ENCODE measurements at places on chromosomes 2 and 18. TPM values are rescaled to one million over a fixed set of nuclear protein-coding genes. Genes with fewer than 3 reads are reported as not detected.

- H3K36me3 ChIP-seq = no peaks in the 10 kb centered on the region
- H3K27me3 ChIP-seq = no peaks in the 10 kb centered on the region
- no peaks in the 10 kb centered on the region for H3K4me1 ChIP-seq
- H3K27ac ChIP-seq = no peak overlapping the region
These were observed 622.3 kb upstream of the ACVR2A start for GRCh38 chr2:147222506-147222905.

- DNase-seq = no peak
- H3K27ac ChIP-seq = no peak overlapping the region
These were observed 1.3 kb downstream of the SLC23A3 start for GRCh38 chr2:219168526-219168925.

DNA sequence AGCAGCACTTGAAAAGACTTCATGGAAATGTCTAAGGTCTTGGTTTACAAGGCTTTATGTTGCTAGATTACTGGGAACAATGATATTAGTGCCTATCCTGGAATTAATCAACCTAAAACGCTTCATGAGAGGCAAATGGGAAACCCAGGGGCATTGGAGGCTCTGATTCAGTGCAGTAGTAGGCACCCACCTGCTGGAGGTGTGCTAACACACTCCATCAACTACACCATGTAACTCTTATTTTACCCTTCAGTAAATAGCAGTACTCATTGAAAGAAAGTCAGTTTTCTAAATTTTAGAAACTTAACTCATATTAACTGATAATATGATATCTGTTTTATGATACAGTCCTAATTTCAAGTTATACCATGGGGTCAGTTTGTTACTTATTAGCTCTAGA, 17.4 kb upstream of the HNRNPA3 start:
- no peaks in the 10 kb centered on the region for H3K36me3 ChIP-seq
- H3K27ac ChIP-seq = no peak overlapping the region
- no peak overlapping the region for H3K4me3 ChIP-seq
- no peaks in the 10 kb centered on the region for H3K27me3 ChIP-seq
- DNase-seq = no peak
- no peaks in the 10 kb centered on the region for H3K4me1 ChIP-seq

- H3K27me3 ChIP-seq = no peaks in the 10 kb centered on the region
- DNase-seq = peak; percentile 19
- no peaks in the 10 kb centered on the region for H3K36me3 ChIP-seq
- H3K4me3 ChIP-seq = no peak overlapping the region
- H3K4me1 ChIP-seq = peaks cover 15% of the 10 kb centered on the region
These were observed 31.9 kb downstream of the EXOC6B start for GRCh38 chr2:72793798-72794440.

- H3K4me1 ChIP-seq = no peaks in the 10 kb centered on the region
- H3K36me3 ChIP-seq = no peaks in the 10 kb centered on the region
- no peak overlapping the region for H3K4me3 ChIP-seq
- no peaks in the 10 kb centered on the region for H3K27me3 ChIP-seq
- DNase-seq = no peak
- no peak overlapping the region for H3K27ac ChIP-seq
These were observed 360.7 kb upstream of the ETAA1 start for GRCh38 chr2:67036444-67036843.

DNA sequence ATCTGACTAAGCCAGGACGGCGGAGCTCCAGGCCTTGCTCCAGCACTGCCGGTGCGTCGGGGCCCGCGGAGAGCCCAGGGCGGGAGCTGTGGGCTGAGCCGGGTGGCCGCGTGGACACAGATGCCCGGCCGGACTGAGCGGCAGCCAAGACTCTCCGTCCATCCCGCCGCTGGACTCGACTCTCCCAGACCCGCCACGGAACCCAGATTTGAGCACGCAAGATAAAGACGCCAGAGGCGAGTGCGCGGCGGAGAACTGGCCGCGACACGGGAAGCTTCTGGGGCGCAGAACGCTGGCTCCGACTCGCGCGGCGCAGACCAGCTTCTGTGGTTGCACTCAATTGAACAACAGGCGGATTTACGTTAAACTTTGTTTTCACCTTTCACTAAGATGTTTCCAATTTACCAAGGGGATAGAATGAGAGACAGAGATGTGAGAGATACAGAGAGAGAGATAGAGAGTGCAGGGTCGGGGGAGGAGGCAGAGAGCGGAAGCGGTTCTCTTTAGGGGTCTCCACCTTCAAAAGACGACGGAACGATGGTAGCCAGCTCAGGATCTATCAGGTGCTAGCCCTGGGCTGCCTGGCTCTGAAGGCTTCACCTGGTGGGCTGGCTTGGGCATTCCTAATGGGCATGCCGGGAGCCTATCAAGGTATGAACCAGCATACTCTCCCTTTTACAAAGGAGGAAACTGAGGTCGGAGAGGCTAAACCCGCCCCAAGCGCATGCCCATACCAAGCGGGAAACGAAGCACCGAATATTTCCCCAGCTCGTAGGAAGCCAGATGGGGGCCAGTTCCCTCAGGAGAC, 10.4 kb upstream of the EN1 start:
- H3K4me1 ChIP-seq = peaks cover 6% of the 10 kb centered on the region
- H3K4me3 ChIP-seq = no peak overlapping the region
- no peak for DNase-seq
- peaks cover 66% of the 10 kb centered on the region for H3K27me3 ChIP-seq
- H3K27ac ChIP-seq = no peak overlapping the region

GRCh38 chr2:106363791-106364190, 104.4 kb downstream of the RGPD3 start:
- H3K4me3 ChIP-seq = no peak overlapping the region
- DNase-seq = no peak
- no peaks in the 10 kb centered on the region for H3K27me3 ChIP-seq
- H3K4me1 ChIP-seq = no peaks in the 10 kb centered on the region

- H3K36me3 ChIP-seq = no peaks in the 10 kb centered on the region
- no peak overlapping the region for H3K4me3 ChIP-seq
- no peaks in the 10 kb centered on the region for H3K27me3 ChIP-seq
- peaks cover 28% of the 10 kb centered on the region for H3K4me1 ChIP-seq
- DNase-seq = peak; percentile 18
- peak overlapping the region; percentile 71 for H3K27ac ChIP-seq
These were observed 87.3 kb upstream of the PPP1CB start for GRCh38 chr2:28664120-28664842.

DNA sequence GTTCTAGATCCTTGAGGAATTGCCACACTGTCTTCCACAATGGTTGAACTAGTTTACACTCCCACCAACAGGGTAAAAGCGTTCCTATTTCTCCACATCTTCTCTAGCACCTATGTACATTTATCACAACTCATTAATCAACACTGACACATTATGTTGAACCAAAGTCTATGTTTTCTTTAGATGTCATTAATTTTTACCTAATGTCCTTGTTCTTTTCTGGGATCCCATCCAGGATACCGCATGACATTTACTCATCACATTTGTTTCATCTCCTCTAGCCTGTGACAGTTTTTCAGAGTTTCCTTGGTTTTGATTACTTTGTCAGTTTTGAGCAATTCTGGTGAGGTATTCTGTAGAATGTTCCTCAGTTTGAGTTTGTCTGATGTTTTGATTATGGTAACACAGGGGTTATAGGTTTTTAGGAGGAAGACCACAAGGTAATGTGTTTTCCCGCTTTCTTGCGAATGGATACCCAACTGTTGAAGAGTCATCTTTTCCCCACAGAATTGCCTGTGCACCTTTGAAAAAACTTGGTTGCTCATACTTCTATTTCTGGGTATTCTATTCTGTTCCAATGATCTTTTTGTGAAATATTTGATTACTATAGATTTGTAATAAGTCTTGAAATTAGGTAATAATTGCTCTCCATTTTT, 3.0 kb upstream of the UGT1A9 start:
- no peaks in the 10 kb centered on the region for H3K36me3 ChIP-seq
- no peak overlapping the region for H3K4me3 ChIP-seq
- DNase-seq = no peak
- no peaks in the 10 kb centered on the region for H3K4me1 ChIP-seq

DNA sequence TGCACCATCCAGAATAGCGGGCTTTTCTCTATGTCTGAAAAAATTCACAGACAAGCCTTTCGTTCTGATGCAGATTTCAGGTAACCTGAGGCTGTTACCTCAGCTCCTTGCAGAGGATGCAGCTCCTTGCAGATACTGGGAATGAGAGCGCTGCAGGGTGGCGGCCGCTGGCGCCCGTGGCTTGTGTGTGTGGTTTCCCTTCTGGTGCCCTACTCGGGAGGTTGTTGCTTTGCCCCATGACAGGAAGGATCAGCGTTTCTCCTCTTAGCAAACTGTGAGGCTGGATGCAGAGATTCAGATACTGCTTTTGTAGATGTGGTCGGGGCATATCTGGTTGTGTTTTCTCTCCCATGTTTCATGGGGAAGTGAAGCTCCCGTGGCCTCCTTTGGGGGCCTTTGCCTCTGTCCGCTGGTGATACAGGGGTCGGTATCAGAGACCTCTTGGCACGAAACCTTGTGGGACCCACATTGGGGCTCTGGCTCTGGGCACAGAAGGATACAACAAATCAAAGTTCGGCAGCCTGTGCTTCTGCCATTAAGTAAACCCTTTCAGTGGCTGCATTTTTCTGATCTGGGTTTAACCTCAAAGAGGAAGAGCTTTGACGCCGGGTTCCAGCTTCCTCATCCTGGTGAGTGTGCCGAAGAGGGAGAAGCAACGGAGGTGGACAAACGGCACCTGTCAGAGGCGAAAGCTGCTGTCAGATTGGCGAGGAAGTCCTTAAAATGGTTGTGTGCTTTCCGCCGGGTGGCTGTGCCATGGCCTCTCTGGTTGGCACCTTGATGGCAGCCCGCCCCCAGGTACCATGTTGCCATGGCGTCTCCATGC, 127.8 kb downstream of the MBP start:
- no peak overlapping the region for H3K4me3 ChIP-seq
- no peaks in the 10 kb centered on the region for H3K27me3 ChIP-seq
- DNase-seq = no peak
- no peaks in the 10 kb centered on the region for H3K36me3 ChIP-seq

GRCh38 chr2:25955036-25955435, 27.3 kb downstream of the KIF3C start:
- H3K27me3 ChIP-seq = no peaks in the 10 kb centered on the region
- DNase-seq = no peak
- no peaks in the 10 kb centered on the region for H3K36me3 ChIP-seq

GRCh38 chr2:232634206-232635150, 1.1 kb downstream of the EFHD1 start:
- peak; percentile 80 for DNase-seq
- H3K4me3 ChIP-seq = peak overlapping the region; percentile 60
- peaks cover 7% of the 10 kb centered on the region for H3K4me1 ChIP-seq
- no peaks in the 10 kb centered on the region for H3K36me3 ChIP-seq
- H3K27me3 ChIP-seq = no peaks in the 10 kb centered on the region
- H3K27ac ChIP-seq = peak overlapping the region; percentile 78

DNA sequence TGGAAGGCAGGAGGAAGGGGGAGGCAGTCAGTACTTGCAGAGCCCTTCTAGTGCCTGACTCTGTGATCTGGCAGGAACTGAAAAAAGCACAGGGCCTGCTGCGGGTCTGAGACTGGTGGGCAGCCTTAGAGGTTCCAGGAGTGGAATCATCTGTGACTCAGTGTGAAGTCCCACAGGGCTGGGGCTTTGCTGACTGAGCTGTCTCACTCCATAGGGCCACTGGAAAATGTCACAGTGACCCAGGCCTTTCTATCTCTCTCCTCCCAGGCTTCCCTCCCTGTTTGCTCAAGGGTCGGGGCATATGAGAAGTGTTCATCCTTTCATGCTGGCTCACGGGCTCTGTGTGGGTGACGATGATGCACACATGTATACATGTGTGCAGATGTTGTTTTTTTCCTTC, 47.1 kb upstream of the ZFP36L2 start:
- no peaks in the 10 kb centered on the region for H3K27me3 ChIP-seq
- H3K4me1 ChIP-seq = peaks cover 72% of the 10 kb centered on the region
- H3K36me3 ChIP-seq = no peaks in the 10 kb centered on the region
- peak; percentile 58 for DNase-seq
- H3K27ac ChIP-seq = peak overlapping the region; percentile 94
- H3K4me3 ChIP-seq = no peak overlapping the region

DNA sequence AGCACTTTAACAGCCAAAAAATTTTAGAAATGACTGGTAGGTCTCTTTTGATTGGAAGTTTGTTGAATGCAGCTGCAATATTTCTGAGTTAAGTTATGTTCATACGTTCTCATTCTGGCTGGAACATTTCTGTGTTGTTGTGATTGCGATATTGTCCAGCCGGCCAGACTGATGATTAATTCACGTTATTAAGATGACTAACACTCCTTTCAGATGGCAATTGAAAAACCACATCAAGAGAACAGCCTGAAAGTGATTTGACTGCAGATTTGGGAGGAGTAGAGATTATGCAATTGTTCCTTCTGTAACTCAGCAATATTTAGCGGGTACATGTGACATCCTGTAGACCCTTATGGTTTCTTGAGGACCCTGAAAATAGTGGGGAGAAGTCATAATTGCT, 133.7 kb downstream of the FBXO15 start:
- no peak for DNase-seq
- H3K27ac ChIP-seq = no peak overlapping the region
- no peak overlapping the region for H3K4me3 ChIP-seq
- no peaks in the 10 kb centered on the region for H3K36me3 ChIP-seq

DNA sequence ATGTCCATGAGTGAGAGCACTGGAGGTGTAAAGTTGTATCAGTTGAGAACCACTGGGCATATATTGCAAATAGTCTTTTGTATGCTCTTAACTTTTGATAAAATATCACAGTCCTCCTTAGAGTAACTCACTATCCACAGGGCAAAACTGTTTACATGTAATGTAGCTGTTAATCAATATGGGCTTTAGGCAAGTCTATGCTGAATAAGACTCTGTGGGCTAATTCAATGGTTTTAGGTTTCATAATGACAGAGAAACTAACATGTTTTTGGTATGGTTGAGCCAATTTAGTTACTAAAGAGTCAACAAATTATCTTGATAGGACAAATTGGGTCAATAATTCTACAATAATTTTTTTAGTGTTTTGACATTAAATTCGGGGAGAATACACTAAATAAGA, 1134.9 kb upstream of the FAM98A start:
- no peak for DNase-seq
- no peaks in the 10 kb centered on the region for H3K4me1 ChIP-seq
- no peaks in the 10 kb centered on the region for H3K36me3 ChIP-seq

DNA sequence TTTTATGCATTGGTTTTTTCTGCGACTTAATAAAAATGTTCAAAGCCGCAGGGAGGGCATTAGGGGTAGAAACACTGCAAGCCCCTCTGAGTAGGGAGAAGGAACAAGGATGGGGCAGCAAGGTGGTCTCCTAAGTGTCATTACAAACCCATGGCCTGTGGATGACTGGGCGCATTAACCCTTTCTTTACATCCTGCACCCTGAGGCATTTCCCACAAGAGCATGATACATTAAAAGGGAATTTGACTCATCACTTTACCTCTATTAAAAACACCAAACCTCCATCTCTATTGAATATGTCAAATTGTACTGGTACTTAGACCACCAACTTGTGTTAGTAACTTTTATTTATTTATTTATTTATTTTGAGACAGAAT, 112.5 kb downstream of the VIT start:
- H3K36me3 ChIP-seq = no peaks in the 10 kb centered on the region
- H3K4me1 ChIP-seq = no peaks in the 10 kb centered on the region
- no peak overlapping the region for H3K4me3 ChIP-seq
- no peaks in the 10 kb centered on the region for H3K27me3 ChIP-seq

- H3K4me1 ChIP-seq = no peaks in the 10 kb centered on the region
- H3K4me3 ChIP-seq = no peak overlapping the region
- DNase-seq = peak; percentile 92
- H3K27ac ChIP-seq = no peak overlapping the region
- no peaks in the 10 kb centered on the region for H3K36me3 ChIP-seq
These were observed 35.6 kb upstream of the PNO1 start for GRCh38 chr2:68121873-68122679.

INHA gene
- 1.1 TPM for total RNA-seq

GREB1 gene
- 1.2 TPM for total RNA-seq

ITGAV gene
- total RNA-seq = 143 TPM

RALBP1 gene
- 59.1 TPM for total RNA-seq

GAREM1 gene
- total RNA-seq = 6.8 TPM

ALPG gene
- total RNA-seq = not detected

LYG1 gene
- 1.8 TPM for total RNA-seq

TDRD15 gene
- total RNA-seq = under 0.01 TPM

KLHL30 gene
- total RNA-seq = 0.20 TPM
